A549 treated with CpdA at 1 μM for 4 hours (cell line): ENCODE measurements at places on chromosomes 7 and 10. TPM values are rescaled to one million over a fixed set of nuclear protein-coding genes. Genes with fewer than 3 reads are reported as not detected.

Gene ACSM6
- not detected in 5 replicates for total RNA-seq

Gene AGAP3
- total RNA-seq: 54.6 to 71.6 TPM (median 67.0 TPM) in 5 replicates

Gene MRLN
- not detected in 5 replicates for total RNA-seq

Gene C10orf67
- total RNA-seq: 0.05 to 0.22 TPM (median 0.10 TPM) in 3 of 5 replicates, not detected in the others

Gene OR9A2
- not detected in 5 replicates for total RNA-seq

Gene NPY
- total RNA-seq: not detected in 5 replicates

Gene NEUROG3
- not detected in 5 replicates for total RNA-seq

Gene AVPI1
- total RNA-seq: 62.7 to 115 TPM (median 89.2 TPM) in 5 replicates

Gene SND1
- total RNA-seq: 105 to 116 TPM (median 114 TPM) in 5 replicates

Gene ADGRA1
- 0.02 to 0.05 TPM in 2 of 5 replicates, not detected in the others for total RNA-seq

Gene FAM171A1
- total RNA-seq: 26.1 to 29.6 TPM (median 26.2 TPM) in 5 replicates

Gene PITX3
- 0.22 to 0.46 TPM (median 0.27 TPM) in 5 replicates for total RNA-seq

Gene SLC26A4
- total RNA-seq: 0.08 to 0.12 TPM (median 0.09 TPM) in 4 of 5 replicates, not detected in the other

Gene OPN4
- not detected in 5 replicates for total RNA-seq

Gene CNTNAP2
- 0.03 TPM in 1 of 5 replicates, not detected in the others for total RNA-seq

Gene CDK1
- total RNA-seq: 83.6 to 107 TPM (median 92.5 TPM) in 5 replicates

Gene INPP5A
- total RNA-seq: 12.7 to 17.3 TPM (median 13.9 TPM) in 5 replicates

Gene SLC18A2
- total RNA-seq: 0.05 to 0.06 TPM (median 0.06 TPM) in 3 of 5 replicates, not detected in the others

Gene CYP2E1
- total RNA-seq: 0.09 to 0.22 TPM (median 0.20 TPM) in 4 of 5 replicates, not detected in the other

Gene GLI3
- 0.16 to 0.33 TPM (median 0.21 TPM) in 5 replicates for total RNA-seq

Gene UCN3
- not detected in 5 replicates for total RNA-seq

Gene GRID1
- 0.17 to 0.35 TPM (median 0.33 TPM) in 5 replicates for total RNA-seq

Gene PGAM2
- total RNA-seq: not detected in 5 replicates

Gene GIMAP8
- not detected in 5 replicates for total RNA-seq

Gene TUBAL3
- 0.24 to 0.49 TPM (median 0.31 TPM) in 5 replicates for total RNA-seq

Gene COL1A2
- not detected in 5 replicates for total RNA-seq

Gene ARMC3
- total RNA-seq: 0.31 to 1.0 TPM (median 0.53 TPM) in 5 replicates

Gene EPHB6
- 0.23 to 0.49 TPM (median 0.38 TPM) in 5 replicates for total RNA-seq

Gene BTRC
- total RNA-seq: 8.6 to 12.0 TPM (median 11.2 TPM) in 5 replicates

Gene PRKAR2B
- 2.7 to 4.1 TPM (median 3.1 TPM) in 5 replicates for total RNA-seq

Gene FAM180A
- 0.06 TPM in 1 of 5 replicates, not detected in the others for total RNA-seq

Gene CPSF4
- 35.0 to 45.7 TPM (median 42.4 TPM) in 5 replicates for total RNA-seq

Gene ABCB4
- total RNA-seq: 0.03 to 0.17 TPM in 2 of 5 replicates, not detected in the others

Gene ZSCAN25
- 8.1 to 10.8 TPM (median 9.7 TPM) in 5 replicates for total RNA-seq

Gene CCDC146
- 0.48 to 1.5 TPM (median 0.70 TPM) in 5 replicates for total RNA-seq

Gene ENO4
- 0.19 to 0.51 TPM (median 0.34 TPM) in 5 replicates for total RNA-seq

Gene PTF1A
- not detected in 5 replicates for total RNA-seq

Gene ST8SIA6
- 0.07 to 0.13 TPM in 2 of 5 replicates, not detected in the others for total RNA-seq

Gene ZNF467
- 1.1 to 1.9 TPM (median 1.3 TPM) in 5 replicates for total RNA-seq

Gene PRKCQ
- total RNA-seq: 4.0 to 5.1 TPM (median 4.4 TPM) in 5 replicates

Gene METTL27
- 6.2 to 10.7 TPM (median 10.3 TPM) in 5 replicates for total RNA-seq
